ENCODE measurements at places on chromosomes 1 and 21. TPM values are rescaled to one million over a fixed set of nuclear protein-coding genes. Genes with fewer than 3 reads are reported as not detected.

FAM43B gene
- 0.33 TPM for total RNA-seq

HES5 gene
- total RNA-seq, result not detected

USF1 gene
- 64.5 TPM for total RNA-seq

RGS16 gene
- 6.3 TPM for total RNA-seq

GPATCH3 gene
- 11.8 TPM for total RNA-seq

BTBD8 gene
- total RNA-seq, result 7.2 TPM

AADACL4 gene
- total RNA-seq, result not detected

RAD54L gene
- total RNA-seq, result not detected

BTBD19 gene
- 3.8 TPM for total RNA-seq

NCAM2 gene
- 2.6 TPM for total RNA-seq

S100A12 gene
- total RNA-seq, result 1.3 TPM

DTL gene
- 0.80 TPM for total RNA-seq

LYPD8 gene
- 1.6 TPM for total RNA-seq

NHLH1 gene
- not detected for total RNA-seq

GREM2 gene
- 2.0 TPM for total RNA-seq

ARHGAP30 gene
- 7.9 TPM for total RNA-seq

AGBL4 gene
- total RNA-seq, result 1.9 TPM

CD247 gene
- total RNA-seq, result 2.0 TPM

SDC3 gene
- total RNA-seq, result 16.5 TPM

AK5 gene
- under 0.01 TPM for total RNA-seq

INPP5B gene
- total RNA-seq, result 21.3 TPM

KDM5B gene
- 37.6 TPM for total RNA-seq

RGS13 gene
- 0.29 TPM for total RNA-seq

HSD11B1 gene
- 90.1 TPM for total RNA-seq

URB2 gene
- 12.7 TPM for total RNA-seq

SYT11 gene
- total RNA-seq, result 8.2 TPM

RHEX gene
- total RNA-seq, result 0.98 TPM

PODN gene
- total RNA-seq, result 55.1 TPM

SFN gene
- 12.1 TPM for total RNA-seq

CFHR5 gene
- total RNA-seq, result not detected

NMNAT2 gene
- total RNA-seq, result 0.29 TPM

SAMD11 gene
- 0.16 TPM for total RNA-seq

OR11L1 gene
- not detected for total RNA-seq

RSPO1 gene
- 6.9 TPM for total RNA-seq

STIL gene
- total RNA-seq, result 2.3 TPM

CLCA1 gene
- not detected for total RNA-seq

CACYBP gene
- total RNA-seq, result 129 TPM

CYYR1 gene
- total RNA-seq, result 15.1 TPM

S100A16 gene
- total RNA-seq, result 102 TPM

KIF14 gene
- 0.64 TPM for total RNA-seq

TMEM82 gene
- total RNA-seq, result not detected

LCE1D gene
- total RNA-seq, result not detected

REN gene
- total RNA-seq, result not detected

SYPL2 gene
- total RNA-seq, result 0.66 TPM

HOOK1 gene
- total RNA-seq, result 0.16 TPM

BATF3 gene
- 7.5 TPM for total RNA-seq

CYP4B1 gene
- 58.4 TPM for total RNA-seq

ZBED6 gene
- total RNA-seq, result 28.8 TPM

SLC35D1 gene
- total RNA-seq, result 16.0 TPM

APCS gene
- total RNA-seq, result not detected

FAM163A gene
- not detected for total RNA-seq

MCL1 gene
- total RNA-seq, result 257 TPM

BNIPL gene
- total RNA-seq, result 0.16 TPM

AGT gene
- total RNA-seq, result 0.59 TPM

MTR gene
- total RNA-seq, result 30.5 TPM

CHI3L2 gene
- 22.0 TPM for total RNA-seq

KIF26B gene
- 0.33 TPM for total RNA-seq

PLA2G4A gene
- 13.3 TPM for total RNA-seq
